ENCODE measurements at places on chromosomes 6 and 20.

- no peak for DNase-seq
These were observed 323.1 kb upstream of the AGPAT4 start for GRCh38 chr6:161596807-161597520.

DNA sequence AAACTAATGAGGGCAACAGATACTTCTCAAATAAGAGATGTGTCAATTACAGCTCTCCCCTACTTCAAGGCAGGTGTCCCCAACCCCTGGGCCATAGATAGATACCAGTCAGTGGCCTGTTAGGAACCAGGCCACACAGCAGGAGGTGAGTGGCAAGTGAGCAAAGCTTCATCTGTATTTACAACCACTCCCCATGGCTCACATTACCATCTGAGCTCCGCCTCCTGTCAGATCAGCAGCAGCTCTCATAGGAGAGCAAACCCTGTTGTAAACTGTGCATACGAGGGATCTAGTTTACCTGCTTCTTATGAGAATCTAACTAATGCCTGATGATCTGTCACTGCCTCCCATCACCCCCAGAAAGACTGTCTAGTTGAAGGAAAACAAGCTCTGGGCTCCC lies 422.1 kb downstream of the GJA1 start:
- no peak for DNase-seq

GRCh38 chr6:13493147-13493546 lies 5.7 kb upstream of the GFOD1 start:
- no peak for DNase-seq

DNA sequence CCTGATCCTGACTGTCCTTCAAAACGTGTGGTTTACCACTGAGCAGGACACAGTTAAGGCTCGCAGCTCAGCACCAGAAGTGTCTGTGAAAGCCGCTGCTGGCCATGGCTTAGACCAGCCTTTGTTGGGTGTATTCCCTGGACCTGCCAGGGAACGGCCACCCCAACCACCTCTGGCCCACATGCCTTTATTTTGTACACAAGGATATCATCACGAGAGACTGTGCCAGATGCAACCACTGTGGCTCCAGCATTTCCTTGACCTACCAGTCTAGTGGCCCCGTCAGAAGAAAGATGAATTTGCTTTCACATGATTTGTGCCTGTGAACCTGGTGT lies 49.2 kb upstream of the FOXQ1 start:
- no peak for DNase-seq

GRCh38 chr6:43913375-43914271 lies 143.6 kb downstream of the VEGFA start:
- no peak for DNase-seq

DNA sequence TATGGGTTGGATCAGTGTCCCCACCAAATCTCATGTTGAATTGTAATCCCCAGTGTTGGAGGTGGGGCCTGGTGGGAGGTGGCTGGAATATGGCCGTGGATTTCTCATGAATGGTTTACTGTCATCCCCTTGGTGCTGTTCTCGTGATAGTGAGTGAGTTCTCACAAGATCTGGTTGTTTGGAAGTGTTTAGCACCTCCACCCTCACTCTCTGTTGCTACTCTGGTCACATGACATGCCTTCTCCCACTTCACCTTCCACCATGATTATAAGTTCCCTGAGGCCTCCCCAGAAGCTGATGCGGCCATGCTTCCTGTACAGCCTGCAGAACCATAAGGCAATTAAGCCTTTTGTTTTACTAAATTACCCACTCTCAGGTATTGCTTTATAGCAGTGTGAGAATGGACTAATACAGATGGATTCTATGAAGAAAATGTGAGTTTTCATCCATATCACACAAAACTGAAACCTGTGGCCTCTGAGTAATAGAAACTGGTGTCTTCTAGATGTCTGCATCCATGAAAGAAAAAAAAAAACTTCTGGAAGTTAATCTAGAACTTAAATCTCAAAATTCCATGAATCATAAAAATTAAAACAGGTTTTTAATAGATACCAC lies 39.3 kb downstream of the MBOAT1 start:
- no peak for DNase-seq

GRCh38 chr6:64146094-64146493 lies 510.5 kb downstream of the PHF3 start:
- DNase-seq = no peak

GRCh38 chr6:8683204-8683603 lies 247.9 kb upstream of the SLC35B3 start:
- no peak for DNase-seq

DNA sequence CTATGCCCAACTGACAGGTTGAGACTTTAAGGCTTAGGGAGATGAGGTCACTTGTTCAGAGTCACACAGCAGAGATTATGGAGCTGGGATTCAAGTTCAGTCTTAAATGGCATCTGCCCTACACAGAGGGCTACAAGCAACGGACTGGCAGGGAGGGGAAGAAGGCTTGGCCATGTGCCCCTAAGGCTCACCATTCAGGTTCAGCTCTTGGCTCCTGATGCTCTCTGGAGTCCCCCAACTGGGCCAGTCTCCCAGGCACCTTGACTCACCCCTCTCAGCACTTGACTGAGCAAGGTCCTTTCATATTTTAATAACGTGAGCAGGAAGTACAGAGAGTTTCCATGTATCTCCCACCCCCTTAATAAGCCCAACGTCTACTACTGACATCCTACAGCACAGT lies 71.4 kb upstream of the MAFB start:
- no peak for DNase-seq

- DNase-seq = peak; percentile 8
These were observed 64.8 kb downstream of the HCRTR2 start for GRCh38 chr6:55239099-55239498.

GRCh38 chr6:26377719-26378118 lies 5.2 kb upstream of the BTN2A2 start:
- DNase-seq = no peak

DNA sequence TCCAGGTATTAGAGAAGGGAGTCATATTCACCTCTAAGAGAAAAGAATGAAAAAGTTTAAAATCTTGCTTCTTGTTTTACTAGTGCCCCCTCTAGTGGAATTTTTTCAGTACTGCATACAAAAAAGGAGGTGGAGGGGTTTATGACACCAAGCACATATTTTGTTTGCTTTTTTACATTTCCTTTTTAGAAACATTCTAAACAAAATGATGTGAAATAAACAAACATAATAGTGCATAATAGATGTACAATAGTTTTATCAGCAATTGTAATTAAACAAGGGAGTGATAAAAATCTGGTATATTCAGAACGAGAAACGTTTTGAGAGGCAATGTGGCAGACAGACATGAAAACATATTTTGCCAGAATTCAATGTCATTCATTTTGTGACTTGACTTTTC lies 111.0 kb upstream of the TFAP2D start:
- peak; percentile 31 for DNase-seq

GRCh38 chr6:43683708-43684455 lies 3.7 kb downstream of the MRPS18A start:
- DNase-seq = no peak

DNA sequence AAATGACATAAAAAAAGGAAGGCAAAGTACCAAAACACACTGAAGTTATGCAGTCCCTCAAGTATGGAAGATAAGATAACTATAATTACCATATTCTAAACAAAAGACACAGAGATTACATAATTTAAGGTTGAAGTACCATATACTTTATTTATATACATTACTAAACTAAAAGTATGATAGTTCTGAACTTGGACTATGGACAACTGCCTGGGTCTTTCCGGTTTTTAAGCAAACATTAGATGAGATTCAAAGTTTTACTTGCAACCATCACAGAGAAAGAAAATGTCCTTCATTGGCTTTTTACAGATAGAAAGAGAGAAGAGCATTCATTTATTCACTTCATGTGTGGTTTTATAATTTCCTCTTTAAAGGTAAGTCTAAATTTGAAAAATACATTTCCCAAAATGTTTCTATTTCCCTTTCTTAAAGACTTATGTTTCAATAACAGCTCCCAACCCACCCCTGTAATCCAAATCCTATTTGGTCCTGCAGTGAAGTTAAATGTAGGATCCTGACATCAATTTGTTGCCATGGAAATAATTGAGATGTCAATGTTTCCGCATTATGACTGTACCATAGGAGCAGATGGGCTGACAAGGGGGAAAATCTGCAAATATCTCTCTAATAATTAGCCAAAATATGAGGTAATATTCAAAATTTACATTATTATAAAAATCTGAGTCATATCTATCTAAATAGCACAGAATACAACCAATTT lies 63.7 kb downstream of the PTPRK start:
- DNase-seq = no peak

- DNase-seq = no peak
These were observed 38.3 kb upstream of the SCML4 start for GRCh38 chr6:107862383-107862782.

- DNase-seq = no peak
These were observed 63.5 kb downstream of the JAG1 start for GRCh38 chr20:10610251-10610650.

Measured in muscle of back (tissue), 13 donors.